ENCODE measurements at places on chromosomes 1 and 21.

- DNase-seq: no peak
These were observed 10.9 kb upstream of the AGPAT3 start for GRCh38 chr21:43853851-43854772.

GRCh38 chr1:86156566-86157455 is at the start of gene COL24A1:
COL24A1 (minus strand) TSS chr1:86156772; CDS start chr1:86156396, 376 bp downstream.
- DNase-seq: peak; percentile 79

GRCh38 chr1:220810179-220810653 is 23.5 kb downstream of the MTARC1 start:
- DNase-seq: peak; percentile 86

DNA sequence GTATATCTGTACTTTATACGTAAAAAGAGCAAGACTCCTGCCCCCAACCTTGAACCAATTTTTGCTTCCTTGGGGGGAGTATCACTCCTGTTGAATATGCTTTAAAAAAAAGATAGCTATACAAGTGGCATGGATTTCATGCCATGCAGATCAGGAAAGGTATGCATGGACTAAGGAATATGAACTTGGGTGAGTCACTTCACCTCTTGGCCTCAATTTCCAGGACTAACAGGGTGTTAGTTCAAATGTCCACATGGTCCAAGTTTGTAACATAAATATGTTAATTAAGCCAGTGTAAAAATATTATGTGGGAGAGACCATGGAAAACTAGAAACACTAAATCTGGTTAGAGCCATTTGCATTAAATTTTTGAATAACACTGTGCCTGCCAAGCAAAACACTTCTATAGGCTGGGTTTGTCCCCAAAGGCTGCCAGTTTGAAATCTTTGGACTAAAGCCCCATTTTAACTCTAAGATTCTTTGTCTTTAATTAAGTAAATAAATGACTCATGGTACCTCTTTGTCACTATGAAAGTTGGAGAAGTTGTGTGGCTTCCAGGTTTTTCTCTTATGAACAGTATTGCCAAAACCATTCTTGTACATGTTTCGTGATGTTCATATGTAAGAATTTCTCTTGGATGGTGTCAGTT is 33.1 kb downstream of the FAM177B start:
- DNase-seq: no peak

- DNase-seq: no peak
These were observed 30.1 kb downstream of the ATF3 start for GRCh38 chr1:212638492-212639151.

- DNase-seq: no peak
These were observed 646.2 kb downstream of the SMYD3 start for GRCh38 chr1:245860657-245861544.

DNA sequence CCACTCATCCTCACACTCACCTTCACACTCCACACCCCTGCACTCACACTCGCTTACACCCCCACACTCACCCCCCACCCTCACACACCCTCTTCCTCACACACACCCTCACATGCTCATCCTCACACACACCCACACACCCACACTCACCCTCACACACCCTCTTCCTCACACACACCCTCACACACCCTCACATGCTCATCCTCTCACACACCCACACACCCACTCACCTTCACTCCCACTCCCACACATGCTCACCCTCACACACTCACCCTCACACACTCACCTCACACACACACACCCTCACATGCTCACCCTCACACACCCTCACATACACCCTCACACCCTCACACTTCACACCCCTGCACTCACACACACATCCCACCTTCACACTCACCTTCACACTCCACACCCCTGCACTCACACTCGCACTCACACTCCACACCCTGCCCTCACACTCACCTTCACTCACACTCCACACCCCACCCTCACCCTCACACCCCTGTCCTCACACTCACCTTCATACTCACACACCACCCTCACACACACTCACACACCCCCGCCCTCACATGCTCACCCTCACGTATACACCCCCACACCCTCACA is 42.6 kb upstream of the EDN2 start:
- DNase-seq: no peak

- DNase-seq: no peak
These were observed 21.8 kb downstream of the ELK4 start for GRCh38 chr1:205610036-205610435.

All from iPS-NIHi11 (cell line).